NCI-H446 treated with DMSO at 0.1 percent for 48 hours (cell line): ENCODE measurements at places on chromosomes 11 and 22.

- peak; percentile 74 for DNase-seq
These were observed 24.4 kb downstream of the RTN4R start for GRCh38 chr22:20243537-20244249.

DNA sequence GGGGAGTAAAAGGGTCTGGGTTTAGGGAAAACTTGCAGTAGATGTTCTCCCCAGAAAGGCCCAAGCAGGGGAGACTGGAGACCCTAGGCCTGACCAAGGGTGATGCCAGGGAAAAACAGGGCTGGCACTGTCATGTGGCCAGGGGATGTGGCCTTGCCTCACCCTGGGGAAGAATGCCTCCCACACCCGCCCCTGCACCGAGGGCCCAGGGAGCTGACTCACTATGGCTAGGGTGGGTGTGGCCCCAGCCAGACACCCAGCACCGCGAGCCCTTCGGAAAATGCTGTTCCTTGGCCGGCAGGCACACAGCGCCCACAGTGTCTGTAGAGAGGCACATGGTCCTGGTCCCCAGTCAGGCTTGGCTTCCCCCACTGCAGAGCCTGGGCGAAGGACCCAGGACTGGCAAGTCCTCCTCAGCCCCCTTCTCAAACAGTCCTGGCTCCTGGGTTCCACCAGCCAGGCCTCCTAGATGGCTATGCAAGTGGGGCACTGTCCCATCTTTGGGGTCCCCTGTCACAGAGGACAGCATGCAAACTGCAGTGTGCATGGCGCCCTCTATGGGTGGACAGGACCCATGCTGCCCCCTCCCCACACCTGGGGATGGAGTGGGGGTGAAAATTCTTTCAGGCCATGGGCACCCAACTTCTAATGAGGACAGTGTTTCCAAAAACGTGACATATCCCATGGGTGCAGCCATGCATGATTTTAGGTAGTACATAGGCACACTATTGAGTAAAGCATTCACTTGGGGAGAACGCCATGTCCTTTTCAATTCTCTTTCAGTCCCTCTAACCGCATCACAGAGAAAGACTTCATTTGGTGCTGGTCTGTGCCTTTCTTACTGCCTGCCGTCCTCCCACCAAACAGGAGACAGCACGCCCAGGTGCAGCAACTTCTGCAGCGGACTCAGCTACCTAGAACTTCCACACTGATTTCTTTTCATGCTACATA lies 15.2 kb downstream of the TMPRSS5 start:
- no peak for DNase-seq

- no peak for DNase-seq
These were observed 11.3 kb downstream of the EED start for GRCh38 chr11:86255896-86256295.

DNA sequence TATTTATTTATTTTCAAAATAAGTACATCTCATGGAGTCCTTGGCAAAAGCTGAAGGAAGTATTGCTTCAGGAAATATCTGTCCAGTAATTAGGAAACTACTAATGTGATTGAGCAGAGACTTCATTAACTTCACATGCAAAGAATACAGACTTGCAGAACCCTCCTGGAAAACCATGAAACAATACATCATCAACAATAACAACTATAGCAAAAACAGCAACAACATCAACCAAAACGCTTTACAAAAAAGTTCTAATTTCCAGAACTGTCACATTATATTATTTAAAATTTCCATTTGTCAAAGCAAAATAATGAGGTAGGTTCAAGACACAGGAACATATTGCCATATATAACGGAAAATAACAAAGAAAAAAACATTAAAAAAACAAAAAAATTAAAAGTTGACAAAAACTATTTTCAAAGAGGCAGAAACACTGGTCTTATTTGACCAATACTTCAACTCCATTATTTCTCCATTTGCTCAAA lies 79.8 kb upstream of the TOP3B start:
- DNase-seq, result no peak

- DNase-seq, result no peak
These were observed 64.2 kb downstream of the HIPK3 start for GRCh38 chr11:33321422-33321821.

DNA sequence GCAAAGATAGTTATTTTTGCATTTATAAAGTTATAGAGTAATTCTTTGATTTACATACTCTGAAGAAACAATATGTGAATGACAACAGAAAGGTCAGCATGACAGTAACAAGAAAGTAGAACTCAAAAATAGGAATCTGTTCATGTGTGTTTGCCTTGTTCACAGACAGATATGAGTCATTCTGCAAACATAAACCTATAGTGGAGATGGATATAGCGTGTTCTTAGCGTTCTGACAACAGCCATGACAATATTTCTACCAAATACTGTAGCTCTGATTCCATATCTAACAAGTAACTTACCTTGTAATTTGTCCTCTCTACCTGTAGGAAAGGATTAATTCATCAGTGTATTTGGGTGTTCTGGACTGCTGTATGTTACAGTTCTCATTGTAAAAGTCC lies 208.5 kb upstream of the MTMR2 start:
- DNase-seq, result peak; percentile 21

DNA sequence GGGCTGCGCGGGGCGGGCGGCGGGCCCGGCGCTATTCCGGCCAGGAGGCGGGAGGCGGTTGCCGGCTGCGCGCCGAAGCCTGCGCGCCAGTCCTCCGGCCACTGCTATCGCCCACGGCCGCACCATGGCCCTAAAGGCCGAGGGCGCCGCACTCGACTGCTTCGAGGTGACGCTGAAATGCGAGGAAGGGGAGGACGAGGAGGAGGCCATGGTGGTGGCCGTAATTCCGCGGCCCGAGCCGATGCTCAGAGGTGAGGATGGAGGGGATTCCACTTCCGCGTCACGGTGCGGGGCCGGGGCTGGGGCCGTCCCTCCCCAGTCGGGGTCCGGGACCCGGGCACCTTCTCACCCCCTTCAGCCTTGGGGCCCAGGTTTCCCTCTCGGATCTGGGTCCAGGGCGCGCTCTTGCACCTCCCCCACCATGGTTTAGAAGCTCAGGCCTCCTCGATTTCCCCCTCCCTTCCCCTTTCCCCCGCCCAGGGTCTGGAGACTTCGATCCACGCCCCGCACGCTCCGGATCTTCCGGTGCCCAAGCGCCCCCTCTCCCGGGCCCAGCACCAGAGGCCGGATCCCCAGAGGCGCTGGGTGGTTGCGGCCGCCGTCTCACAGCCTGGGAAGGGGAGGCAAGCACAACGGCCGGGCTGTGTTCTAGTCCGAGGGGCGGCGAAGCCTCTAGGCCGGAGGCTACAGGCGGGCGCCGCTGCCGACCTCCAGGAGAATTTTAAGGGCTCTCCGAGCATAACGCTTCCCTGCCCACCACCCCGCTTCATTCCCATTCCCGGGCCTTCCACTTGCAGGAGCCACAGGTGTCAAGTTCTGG lies 517 bp downstream of the SPINDOC start:
- no peak for DNase-seq
